Lung (tissue), 17 donors: ENCODE measurements at places on chromosomes 7 and 10. TPM values are rescaled to one million over a fixed set of nuclear protein-coding genes. Genes with fewer than 3 reads are reported as not detected.

DNA sequence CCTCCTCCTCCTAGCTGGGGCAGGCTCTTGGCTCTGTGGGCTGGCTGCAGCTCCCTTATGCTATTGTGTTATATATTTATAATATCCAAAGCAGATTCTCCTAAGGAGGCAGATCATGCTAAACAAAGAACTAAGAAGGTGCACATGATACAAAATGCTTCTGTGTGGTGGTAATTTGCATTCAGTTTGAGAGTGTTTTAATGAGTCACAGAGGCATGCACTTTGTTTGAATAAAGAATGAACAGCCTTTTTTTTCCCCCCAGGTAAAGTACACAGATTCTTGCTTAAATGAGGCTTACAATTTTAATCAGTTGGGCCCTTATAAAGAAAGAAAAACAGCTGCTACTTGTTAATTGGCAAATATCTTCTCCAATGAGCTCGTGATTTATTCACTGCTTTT, 95.0 kb downstream of the FANK1 start:
- H3K36me3 ChIP-seq: no peaks in the 10 kb centered on the region
- no peak overlapping the region for H3K4me3 ChIP-seq
- no peak overlapping the region for H3K27ac ChIP-seq

GRCh38 chr7:117072620-117073118, 119.4 kb downstream of the ST7 start:
- no peaks in the 10 kb centered on the region for H3K27me3 ChIP-seq
- H3K36me3 ChIP-seq: no peaks in the 10 kb centered on the region
- H3K4me1 ChIP-seq: no peaks in the 10 kb centered on the region
- no peak overlapping the region for H3K4me3 ChIP-seq
- peak overlapping the region; percentile 17 for H3K27ac ChIP-seq
- DNase-seq: peak; percentile 77

DNA sequence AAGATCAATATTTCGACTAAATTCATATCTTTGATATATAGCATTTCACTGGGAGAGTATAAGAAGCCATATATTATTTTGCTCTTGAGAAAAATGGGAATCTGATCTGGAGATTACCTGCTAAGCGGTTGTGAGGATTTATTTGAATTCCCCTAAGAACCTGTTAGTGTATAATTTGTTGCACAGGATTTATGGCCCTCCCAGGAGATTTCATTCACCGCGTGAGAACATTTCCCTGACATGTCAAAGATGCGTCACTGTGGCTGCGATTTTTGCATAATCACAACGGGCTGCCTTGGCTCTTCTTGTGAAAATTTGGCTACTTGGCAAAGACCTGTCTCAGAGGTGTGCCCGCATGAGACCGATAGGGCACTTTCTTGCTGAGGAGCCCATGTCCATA, 184.7 kb upstream of the PFKP start:
- H3K36me3 ChIP-seq: no peaks in the 10 kb centered on the region
- no peaks in the 10 kb centered on the region for H3K27me3 ChIP-seq
- H3K4me1 ChIP-seq: no peaks in the 10 kb centered on the region
- no peak for DNase-seq
- no peak overlapping the region for H3K4me3 ChIP-seq

DNA sequence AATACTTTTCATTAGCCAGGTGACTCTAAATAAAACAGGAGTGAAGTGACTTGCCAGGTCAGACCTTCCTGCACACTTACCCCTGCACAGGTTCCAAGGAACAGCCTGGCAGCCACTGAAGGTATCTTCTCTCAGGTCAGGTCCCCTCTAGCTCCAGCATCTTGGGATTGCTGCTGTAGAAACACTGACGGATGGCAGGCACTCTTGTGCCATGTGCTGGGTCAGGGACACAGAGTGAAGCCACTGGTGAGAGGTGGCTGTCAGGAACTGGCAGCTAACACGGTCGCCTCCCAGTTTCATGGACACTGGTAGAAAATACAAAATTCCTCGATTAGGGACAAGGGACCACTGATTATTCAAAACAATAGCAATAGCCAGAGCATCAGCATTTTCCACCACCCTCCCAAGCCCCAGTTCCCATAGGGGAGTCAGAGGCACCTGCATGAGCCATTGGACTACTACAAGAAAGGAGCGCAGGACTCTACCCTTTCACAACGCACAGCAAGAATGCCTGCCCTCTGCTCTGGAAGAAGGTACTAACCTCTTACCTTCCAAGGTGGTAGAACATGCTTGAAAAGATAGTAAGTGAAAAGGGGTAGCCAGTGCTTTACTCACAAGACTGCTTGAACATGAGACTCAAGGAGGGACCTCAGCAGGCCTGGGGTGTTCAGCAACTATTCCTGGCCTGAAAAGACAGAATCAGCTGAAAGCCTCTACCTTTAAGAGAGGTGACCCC, 5.1 kb upstream of the MYO1G start:
- no peak for DNase-seq
- H3K36me3 ChIP-seq: peaks cover 30% of the 10 kb centered on the region
- peaks cover 7% of the 10 kb centered on the region for H3K4me1 ChIP-seq
- no peak overlapping the region for H3K4me3 ChIP-seq
- no peaks in the 10 kb centered on the region for H3K27me3 ChIP-seq

DNA sequence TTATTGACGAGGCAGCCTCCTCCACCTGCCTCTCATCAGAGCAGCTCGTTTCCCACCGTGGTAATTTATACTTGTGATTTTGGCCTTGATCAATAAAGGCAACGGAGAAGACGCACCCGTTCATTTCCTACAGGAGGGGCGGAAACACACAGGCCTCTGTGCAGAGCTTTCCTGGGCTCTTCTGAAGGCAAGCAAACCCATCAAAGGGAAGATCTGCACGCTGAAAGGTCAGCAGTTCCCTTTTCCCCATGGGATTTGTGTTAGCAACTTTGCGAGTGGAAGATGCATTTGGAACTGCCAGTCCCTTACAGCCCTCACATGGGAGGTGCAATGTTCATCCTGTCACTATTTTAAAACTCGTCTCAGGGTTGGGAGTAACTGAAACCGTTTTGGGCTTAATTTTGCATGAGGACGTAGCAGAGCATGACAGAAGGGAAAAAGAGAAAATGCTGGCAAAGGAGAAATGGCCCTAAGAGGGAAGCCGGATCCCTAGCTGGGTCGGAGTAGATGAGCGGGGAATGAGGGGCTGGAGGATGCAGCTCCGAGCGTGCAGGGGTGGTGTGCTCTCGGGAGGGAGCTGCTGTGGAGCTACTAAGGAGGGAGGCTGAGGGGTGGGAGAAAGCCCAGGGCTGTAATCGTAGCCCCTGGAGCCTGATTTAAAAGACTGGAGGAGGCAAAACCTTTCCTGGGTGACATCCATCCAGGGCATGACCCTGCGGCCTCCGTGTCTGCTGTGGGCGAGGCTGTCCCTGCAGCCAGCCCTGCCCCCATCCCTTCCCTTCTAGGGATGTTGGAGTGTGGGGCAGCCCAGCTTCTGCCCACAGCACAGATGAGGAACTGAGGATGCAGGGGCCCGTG, 111.1 kb upstream of the FAM20C start:
- no peak overlapping the region for H3K27ac ChIP-seq
- H3K27me3 ChIP-seq: no peaks in the 10 kb centered on the region
- no peak overlapping the region for H3K4me3 ChIP-seq
- H3K4me1 ChIP-seq: peaks cover 7% of the 10 kb centered on the region

DNA sequence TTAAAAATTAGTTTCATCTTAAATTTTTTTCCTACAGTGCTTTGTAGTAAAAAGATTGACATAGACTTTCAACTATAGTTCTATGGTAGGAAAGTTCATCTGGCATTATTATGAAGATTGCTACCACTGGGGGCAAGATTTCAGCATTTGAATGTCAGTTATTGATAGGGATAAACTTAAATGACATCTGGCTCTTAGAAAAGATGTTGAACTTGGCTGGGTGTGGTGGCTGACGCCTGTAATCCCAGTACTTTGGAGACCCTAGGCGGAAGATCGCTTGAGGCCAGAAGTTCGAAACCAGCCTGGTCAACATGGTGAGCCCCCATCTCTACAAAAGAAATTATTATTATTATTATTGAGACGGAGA, 1.4 kb upstream of the TRA2A start:
- DNase-seq: no peak
- H3K27ac ChIP-seq: no peak overlapping the region
- no peak overlapping the region for H3K4me3 ChIP-seq
- H3K27me3 ChIP-seq: no peaks in the 10 kb centered on the region
- peaks cover 13% of the 10 kb centered on the region for H3K4me1 ChIP-seq

DNA sequence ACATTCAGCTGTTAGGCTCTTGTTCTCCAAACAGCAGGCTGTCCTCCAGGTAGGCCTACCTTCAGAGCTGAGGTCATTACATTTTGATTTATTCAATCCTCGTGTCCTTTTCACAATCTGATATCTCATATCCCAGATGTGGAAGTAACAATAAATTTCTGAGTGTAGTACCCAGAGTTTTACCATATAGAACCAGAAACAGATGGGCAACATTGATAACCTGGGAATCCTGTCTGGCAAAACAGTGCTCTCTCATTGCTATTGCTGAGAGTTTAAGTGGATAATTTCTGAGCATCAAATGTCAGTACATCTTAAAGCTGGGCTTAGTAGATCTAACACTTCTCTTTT, 1007.8 kb downstream of the REEP3 start:
- H3K27me3 ChIP-seq: no peaks in the 10 kb centered on the region
- no peak overlapping the region for H3K4me3 ChIP-seq
- H3K36me3 ChIP-seq: no peaks in the 10 kb centered on the region
- H3K4me1 ChIP-seq: no peaks in the 10 kb centered on the region
- no peak overlapping the region for H3K27ac ChIP-seq

GRCh38 chr10:124116771-124117510, 23.5 kb upstream of the CHST15 start:
- peak overlapping the region; percentile 26 for H3K27ac ChIP-seq
- DNase-seq: no peak
- H3K36me3 ChIP-seq: no peaks in the 10 kb centered on the region
- H3K4me3 ChIP-seq: no peak overlapping the region

The NUDT13 gene
- polyA plus RNA-seq: 4.2 TPM

The GPER1 gene
- 6.7 TPM for polyA plus RNA-seq

The H2BK1 gene
- polyA plus RNA-seq: not detected

The PTPN20 gene
- polyA plus RNA-seq: 0.83 TPM

The TACR2 gene
- polyA plus RNA-seq: 0.57 TPM
